Pancreas (tissue), 10 donors: ENCODE measurements at places on chromosomes 6 and 20.

- no peak for DNase-seq
Measured at GRCh38 chr20:41447006-41447405, 80.4 kb upstream of the EMILIN3 start.

- no peak for DNase-seq
Measured at GRCh38 chr6:157145656-157146285, 177.5 kb downstream of the TMEM242 start.

DNA sequence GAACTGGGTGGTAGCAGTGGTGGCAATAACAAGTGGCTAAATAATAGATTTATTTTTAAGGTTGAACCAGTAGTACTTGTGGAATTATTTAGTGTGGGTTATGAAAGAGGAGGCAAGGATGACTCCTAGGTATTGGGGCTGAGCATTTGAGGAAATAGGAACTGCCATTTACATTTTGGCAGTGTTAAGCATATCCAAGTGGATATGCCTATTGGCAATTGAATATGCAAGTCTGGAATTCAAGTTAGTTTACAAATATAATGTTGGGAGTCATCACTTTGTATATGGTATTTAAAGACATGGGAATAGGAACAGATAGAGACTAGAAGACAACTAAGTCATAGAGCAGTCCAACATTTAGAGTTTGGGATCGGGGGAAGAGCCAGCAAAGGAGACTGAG lies 25.9 kb downstream of the PEX3 start:
- DNase-seq = no peak

DNA sequence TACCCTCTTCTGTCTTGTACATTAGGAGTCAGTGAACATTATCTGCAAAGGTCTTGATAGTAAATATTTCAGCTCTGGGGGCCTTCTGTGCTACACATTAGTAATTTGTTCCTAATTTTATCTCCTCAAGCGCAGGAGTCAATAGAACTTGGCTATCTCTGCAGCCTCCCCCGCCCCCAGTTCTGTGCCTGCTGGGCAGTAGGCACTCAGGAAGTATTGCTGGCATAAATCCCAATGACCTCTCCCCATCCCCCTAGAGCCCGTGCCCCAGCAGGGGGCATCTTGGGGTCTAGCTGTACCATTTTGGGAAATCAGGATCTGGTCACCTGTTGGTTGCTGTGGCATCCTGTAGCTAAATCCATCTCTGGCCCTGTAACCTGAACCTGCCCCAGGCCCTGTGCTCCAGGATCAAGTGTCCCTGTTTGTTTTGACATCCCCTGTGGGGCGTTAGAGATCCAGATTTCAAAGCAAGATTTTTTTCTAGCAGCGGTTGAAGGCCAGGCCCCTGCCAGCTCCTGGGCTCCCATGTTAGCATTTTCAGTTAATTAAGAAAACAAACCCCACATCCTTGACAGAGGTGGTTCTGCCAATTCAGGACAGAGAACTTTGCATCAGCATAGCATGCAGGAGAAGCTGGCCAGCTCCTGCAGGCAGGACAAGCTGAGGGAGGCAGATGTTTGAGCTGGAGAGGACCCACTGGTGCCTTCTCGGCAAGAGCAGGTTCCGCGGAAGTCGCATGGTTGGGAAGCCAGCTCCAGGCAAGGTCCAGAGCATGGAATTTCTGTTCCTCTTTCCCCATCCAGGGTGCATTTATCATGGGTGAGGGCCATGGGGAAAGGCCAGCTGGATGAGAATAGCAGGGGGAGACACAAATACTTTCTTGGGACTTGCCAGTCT lies 32.1 kb downstream of the DAAM2 start:
- no peak for DNase-seq

DNA sequence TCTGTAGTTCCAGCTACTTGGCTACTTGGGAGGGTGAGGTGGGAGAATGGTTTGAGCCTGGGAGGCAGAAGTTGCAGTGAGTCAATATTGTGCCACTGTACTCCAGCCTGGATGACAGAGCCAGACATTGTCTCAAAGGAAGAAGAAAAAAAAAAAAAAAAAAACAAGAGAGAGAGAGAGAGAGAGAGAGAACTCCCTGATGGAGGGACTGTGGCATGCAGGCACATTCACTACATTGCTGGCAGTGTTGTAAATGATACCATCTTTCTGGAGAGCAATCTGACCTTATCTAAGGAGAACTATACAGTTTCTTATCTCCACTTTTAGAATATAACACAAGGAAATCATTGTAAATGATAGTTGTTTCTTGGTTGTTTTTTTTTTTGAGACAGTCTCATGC lies 85.1 kb downstream of the MDN1 start:
- DNase-seq = no peak

DNA sequence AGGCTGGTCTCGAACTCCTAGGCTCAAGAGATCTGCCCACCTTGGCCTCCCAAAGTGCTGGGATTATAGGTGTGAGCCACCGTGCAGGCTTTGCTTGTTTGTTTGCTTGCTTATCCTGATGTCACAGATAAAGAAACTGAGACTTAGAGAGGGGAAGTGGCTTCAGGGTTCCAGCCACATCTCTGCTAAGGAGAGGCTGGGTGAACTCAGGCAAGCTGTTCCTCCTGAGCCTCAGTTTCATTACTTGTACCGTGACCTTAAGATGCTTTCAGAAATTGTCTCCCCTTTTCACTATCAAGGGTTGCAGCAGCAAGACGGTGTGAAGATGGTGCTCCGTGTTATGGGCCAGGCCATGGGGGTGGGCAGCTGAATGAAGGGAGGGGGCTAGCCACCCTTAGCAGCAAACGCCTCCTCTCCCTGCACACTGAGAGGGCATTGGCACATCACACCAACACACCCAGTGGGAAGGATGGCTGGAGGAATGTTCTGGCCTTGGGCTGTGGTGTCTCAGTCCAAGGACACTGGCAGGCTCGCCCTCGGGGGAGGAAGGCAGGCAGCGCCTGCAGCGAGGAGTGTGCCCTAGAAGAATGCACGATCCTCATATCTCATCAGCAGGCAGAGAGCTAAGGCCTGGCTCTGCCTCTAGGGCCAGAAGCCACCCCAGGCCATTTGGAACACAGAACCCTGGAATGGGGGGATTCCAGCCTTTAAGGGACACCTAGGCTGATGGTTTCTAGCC lies 48.2 kb upstream of the TLDC2 start:
- DNase-seq = no peak

- no peak for DNase-seq
Measured at GRCh38 chr6:99587792-99588191, 18.8 kb upstream of the PRDM13 start.

DNA sequence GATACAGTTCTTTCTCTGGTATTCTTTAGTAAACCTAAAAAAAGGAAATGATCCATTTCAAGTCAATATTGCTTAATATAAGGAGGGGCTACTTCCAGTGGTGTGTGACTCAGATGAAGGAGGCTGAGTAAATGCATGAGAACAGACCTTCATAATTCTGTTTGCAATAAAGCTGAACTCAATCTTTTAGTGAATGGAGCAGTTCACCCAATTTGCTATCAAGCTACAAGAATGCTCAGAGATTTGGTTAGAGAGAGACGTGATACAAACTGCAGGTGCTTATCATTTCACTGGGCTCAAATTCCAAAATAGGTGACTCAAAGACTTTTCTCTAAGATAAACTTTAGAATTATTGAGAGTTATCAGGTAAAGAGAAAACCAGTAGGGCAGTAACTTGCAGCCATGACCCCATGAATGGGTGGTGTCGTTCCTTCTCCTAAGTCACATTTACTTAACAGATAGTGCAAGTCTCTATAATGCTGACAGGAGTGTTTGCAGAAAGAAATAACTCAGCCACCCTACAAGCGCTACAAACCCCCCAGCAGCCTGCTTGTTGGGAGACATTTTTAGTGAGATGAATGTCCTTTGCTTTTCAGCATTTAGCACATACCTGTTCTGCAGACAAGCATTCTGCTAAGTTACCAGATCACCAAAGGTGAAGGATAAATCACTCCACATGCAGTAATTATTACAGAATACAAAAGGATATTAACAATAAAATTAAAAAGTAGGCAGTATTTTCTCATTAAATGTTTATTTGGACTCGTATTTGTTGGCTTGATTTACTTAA lies 16.4 kb upstream of the BLOC1S5 start:
- no peak for DNase-seq

DNA sequence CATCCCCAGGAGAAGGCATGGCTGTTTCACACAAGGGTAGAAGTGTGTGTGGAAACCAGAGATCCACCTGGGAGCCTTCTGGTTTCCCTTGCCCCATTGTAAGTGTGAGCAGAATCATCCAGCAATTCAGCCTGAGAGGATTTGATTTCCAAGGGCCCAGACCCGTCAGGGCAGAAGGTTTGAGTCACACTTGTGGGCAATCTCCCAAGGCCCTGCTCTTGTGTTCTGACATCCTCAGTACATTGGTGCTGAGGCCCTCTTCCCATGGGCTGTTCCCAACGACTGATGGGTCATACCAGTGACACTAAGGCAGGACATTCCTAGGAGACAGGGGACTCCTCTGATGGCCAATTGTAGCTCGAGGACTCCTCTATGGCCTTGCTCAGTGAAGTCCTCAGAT lies 58.2 kb upstream of the POLR1H start:
- no peak for DNase-seq

DNA sequence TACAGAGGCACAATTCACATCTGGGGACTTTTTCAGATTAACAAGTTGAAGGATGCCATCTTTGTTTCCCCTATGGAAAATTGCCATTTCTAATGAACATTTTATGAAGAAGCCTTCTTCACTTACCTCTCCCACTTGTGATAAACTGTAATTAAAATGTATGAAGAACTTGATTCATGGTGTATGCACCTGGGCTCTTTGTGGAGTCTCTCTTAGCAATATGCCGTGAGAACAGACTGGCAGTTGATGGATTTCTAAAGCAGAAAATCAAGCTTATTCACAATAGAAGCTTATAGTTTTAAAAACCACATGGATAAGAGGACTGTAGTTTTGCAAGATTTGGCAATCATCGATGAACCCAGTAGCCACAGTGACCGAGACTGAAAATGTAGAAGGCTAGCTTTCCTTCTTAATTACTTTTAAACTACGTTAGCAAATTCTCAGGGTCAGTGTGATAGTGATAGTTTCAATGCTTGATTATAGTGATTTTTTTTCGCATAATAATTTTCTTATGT lies 270.6 kb downstream of the PRL start:
- no peak for DNase-seq

DNA sequence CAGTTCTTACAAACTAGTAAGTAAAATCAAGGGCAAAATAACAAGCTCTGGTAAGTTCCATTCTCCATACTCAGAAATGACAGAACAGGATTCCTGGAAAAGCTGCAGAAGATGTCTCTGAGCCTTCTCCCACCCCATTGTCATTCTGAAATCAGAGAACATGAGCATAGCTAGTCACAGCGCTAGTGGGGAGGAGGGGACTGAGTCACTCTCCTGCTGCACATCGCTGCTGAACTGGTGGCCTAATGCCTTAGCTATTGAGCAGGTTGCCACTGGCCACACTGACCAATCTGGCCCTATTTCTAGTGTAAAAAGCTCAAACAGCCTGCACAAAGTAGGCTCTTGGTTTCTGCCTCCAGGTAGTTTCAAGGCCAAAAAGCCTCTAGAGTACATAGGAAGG lies 26.1 kb upstream of the RIPPLY2 start:
- DNase-seq = no peak

DNA sequence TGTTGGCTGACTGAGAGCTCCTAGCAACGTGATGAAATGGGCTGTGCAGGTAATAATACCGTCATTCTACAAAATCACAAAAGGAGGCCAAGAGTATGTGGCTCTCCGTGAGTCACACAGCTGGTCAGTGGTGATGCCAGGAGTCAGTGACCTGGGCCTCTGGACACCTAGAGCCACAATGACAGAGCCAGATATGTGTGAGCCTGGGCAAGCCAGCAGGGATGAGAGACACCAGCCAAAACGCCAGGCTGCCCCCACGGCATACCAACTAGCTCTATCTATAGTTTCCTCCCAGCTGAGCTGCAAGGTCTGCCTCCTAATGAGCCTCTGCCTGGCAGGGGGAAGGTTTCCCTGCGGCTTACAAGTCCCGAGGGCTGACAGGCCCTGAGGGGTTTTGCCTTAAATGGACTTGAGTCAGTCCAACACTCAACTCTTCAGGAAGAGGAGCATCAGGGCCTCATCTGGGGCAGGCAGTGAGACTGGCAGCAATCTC lies 70.0 kb downstream of the CPNE5 start:
- no peak for DNase-seq

DNA sequence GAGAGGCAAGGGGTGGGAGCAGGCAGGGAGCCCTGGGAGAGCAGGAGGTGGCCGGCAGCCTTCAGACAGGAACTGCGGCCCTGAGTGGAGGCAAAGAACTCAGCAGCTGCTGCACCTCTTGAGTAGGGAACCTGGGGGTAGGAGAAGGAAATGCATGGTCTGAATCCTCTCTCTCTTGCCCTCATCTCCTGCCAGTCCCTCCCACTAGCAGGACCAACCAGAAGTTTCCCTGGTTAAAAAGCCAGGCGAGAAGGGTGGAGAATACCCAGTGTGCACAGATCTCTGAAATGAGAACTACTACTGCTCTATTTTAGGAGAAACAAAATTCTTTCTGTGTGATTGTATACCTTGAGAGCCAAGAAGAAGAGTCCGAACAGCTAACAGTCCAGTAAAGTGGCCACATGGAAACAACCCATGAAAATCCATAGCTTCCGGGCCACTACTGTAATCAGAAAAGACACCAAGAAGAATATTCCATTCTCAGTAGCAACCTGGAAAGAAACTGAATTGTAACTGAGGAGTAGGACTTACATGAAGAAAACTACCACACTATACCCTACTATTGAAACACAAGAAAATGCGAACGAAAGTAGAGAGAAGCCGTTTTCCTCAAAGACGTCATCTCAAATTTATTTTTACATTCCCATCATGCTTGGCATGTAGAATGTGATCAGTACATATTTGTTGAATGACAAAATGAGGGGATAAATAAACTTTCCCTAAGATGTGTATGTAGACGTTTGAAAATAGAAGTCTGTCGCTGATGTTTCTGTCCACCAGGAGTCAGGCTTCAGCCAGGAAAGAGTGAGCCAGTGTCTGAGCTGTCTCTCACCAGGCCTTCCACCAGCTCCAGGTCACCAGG lies 25.6 kb downstream of the WRNIP1 start:
- DNase-seq = peak; percentile 82

DNA sequence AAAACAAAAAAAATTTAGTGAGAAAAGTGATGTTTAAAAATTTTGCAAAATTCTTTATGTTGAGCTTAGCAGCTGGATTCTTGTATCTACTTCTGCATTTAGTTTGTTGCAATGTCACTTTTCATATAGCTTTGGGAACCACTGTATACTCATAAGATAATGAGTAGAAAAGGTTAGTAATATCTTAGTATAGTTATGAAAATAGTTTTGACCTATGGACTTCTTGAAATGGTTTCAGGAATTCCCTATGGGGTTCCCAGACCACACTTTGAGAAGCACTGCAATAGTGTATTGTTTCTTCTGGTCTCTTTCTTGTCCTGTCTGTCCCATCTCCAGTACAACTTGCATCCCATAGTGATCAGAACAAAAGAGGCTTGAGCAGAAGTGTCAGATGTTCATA lies 29.4 kb downstream of the PPP1R16B start:
- DNase-seq = no peak
